ENCODE measurements at places on chromosomes 2 and 18. TPM values are rescaled to one million over a fixed set of nuclear protein-coding genes. Genes with fewer than 3 reads are reported as not detected.

Gene EVX2
- total RNA-seq = not detected

Gene CPLX4
- not detected for total RNA-seq

Gene UCN
- total RNA-seq = 0.50 TPM

Gene NFATC1
- total RNA-seq = 2.4 TPM

Gene LIMS4
- total RNA-seq = 12.4 TPM

Gene CTAGE1
- 0.12 TPM for total RNA-seq

Gene SPP2
- not detected for total RNA-seq

Gene GDF7
- total RNA-seq = 1.3 TPM

Gene FEV
- not detected for total RNA-seq

Gene RAD51AP2
- total RNA-seq = not detected

Gene MOCOS
- total RNA-seq = 2.9 TPM

Gene NDC80
- 27.5 TPM for total RNA-seq

Gene KLHL30
- total RNA-seq = 1.6 TPM

Gene DPP4
- 110 TPM for total RNA-seq

Gene CHRNG
- not detected for total RNA-seq

Gene RAB17
- 0.26 TPM for total RNA-seq

Gene MC4R
- total RNA-seq = not detected

Gene ALPG
- total RNA-seq = not detected

Gene KCNS3
- 0.66 TPM for total RNA-seq

Gene RTP5
- not detected for total RNA-seq

Gene CCDC85A
- 0.19 TPM for total RNA-seq

Gene CXCR4
- 16.1 TPM for total RNA-seq

Gene CNTNAP5
- not detected for total RNA-seq

Gene SERPINB4
- not detected for total RNA-seq

Gene CLIP4
- 45.3 TPM for total RNA-seq

Gene DNAJC5G
- total RNA-seq = not detected

Gene SLC9A2
- not detected for total RNA-seq
